C1 segment of cervical spinal cord (tissue), 14 donors: ENCODE measurements at places on chromosomes 5 and 9.

DNA sequence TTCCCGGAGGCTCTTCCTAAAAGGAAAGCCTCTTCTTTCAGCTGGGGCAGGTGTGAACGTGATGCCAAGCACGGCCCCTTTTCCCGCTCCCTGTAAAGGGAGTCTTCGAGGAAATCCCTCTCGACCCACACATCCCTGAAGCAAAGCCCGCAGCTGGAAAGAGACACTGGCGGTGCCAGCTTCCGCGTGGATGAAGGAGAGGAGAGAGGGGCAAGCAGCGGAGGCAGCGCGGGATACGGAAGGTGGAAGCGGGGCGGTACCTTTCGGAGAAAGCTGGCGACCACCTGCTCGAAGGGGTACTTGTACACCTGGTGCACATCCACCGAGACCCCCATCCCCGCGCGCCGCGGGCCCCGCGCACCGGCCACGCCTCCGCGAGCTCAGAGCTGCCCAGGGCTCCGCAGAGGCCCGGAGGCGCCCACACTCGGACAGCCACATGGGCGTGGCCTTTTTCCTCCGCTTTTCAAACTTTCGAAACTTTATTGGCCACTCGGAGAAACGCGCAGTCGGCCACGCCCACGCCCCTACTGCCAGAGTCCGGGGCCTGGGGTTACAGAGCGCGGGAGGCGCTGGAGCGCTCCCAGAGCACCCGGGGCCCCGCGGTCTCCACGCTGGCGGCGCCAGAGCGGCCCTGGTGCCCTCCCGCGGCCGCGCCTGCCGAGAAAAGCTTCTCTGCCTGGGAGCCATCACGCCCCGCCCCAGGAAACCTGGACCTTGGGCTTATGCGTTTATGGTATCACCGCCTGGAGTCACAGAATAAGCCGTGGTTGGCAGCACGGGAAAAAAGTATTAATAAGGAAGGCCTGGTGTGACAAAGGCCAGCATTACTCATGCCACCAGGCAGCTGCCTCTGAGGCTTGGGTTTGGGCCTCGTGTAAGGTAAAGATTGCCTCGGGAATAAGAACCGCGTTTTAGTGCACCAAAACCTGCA, at the start of gene PRELID2:
Gene PRELID2, minus strand, starts transcription at position 426 of the 931 bp plus-strand sequence. Its CDS starts 91 bp downstream, at position 335.
- DNase-seq: peak; percentile 68

- no peak for DNase-seq
Measured at GRCh38 chr5:199197-199949, 8.1 kb downstream of the LRRC14B start.

- DNase-seq: no peak
Measured at GRCh38 chr9:94997727-94998126, 271.2 kb downstream of the AOPEP start.

DNA sequence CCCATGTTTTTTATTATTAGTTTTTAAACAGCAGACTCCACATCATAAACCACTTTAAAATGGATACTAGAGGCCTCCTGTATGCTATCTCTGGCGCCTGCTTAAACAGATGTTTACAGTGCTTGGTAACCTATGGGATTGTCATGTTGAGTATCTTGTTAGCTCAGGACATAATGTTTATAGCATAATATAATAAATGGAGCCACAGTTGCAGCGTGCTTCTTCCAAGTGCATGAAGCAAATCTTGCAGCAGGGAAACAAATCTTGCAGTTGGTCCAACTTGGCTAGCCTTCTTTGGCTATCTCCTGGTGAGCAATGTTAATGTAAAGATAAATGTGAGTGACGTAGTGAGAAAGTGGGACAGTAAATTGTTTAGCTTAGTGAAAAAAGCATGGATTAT, 2.8 kb downstream of the GHR start:
- no peak for DNase-seq

DNA sequence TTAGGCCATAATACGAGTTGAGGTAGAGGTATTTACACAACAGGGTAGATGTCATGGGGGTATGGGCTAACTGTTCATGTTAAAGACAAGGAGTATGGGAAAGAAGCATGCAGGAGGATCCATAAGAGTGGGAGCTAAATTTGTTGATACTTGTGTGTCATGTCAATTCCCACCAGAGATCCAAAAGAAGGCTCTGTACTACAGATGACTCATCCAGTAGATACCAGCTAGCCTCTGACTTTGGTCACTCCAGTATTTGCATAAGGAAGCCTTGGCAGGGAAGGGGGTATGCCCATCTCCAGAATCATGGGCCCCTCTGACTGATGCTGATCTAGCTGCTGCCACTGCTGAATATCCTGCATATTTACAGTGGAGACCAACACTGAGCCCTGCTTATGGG, 743.7 kb upstream of the GRAMD2B start:
- DNase-seq: no peak

DNA sequence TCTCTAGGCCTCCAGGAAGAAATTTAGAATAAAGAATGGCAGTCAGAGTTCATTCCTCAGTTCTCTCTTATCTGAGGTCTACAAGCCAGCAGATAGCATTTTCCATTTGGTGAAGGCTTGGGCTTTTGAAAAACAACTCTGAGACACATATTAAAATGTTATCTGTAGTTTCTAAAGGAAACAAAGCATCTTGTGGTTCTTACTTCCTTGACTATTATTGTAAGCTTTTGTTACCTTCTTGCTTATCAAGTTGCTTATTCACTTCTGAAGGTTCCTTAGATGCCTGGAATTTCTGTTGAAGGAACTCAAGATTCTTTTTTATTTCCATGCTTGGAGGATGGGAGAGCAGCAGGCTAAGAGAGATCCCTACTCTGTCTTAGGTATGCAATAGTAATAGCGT, 79.2 kb upstream of the MRPS30 start:
- no peak for DNase-seq

GRCh38 chr5:164958688-164959087, 1453.3 kb downstream of the MAT2B start:
- DNase-seq: no peak

DNA sequence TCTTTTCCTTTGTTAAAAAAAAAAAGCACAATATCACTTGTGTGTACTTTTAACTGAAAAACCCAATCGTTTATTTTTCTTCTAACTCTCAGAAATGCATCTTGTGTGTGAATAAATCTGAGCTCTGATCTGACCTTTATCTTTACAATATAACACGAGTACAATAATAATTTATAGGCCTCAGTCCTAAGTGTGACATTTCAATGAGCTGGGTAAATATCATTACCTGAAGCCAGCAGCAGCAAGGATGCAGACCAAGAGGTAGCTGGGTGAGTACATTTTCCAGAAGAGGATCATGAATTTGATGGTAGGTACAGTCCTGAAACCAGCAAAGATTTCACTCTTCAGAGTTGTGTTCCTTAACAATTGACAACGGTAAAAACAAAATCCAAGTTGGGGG, 264.0 kb upstream of the KIF2A start:
- no peak for DNase-seq
